ENCODE measurements at places on chromosomes 6 and 20. TPM values are rescaled to one million over a fixed set of nuclear protein-coding genes. Genes with fewer than 3 reads are reported as not detected.

The CDSN gene
- total RNA-seq, result not detected

The SIRPB1 gene
- total RNA-seq, result 1.2 TPM

The MUC22 gene
- total RNA-seq, result not detected

The LY6G5C gene
- 0.73 TPM for total RNA-seq

The DEK gene
- 64.7 TPM for total RNA-seq

The OR2B6 gene
- not detected for total RNA-seq

The FOXQ1 gene
- total RNA-seq, result 6.5 TPM

The PAX1 gene
- not detected for total RNA-seq

The SCAND1 gene
- total RNA-seq, result 78.7 TPM

The KCNQ5 gene
- 0.87 TPM for total RNA-seq

The XKR7 gene
- total RNA-seq, result under 0.01 TPM

The TTBK1 gene
- under 0.01 TPM for total RNA-seq

The GSTA3 gene
- not detected for total RNA-seq

The CRYBG1 gene
- total RNA-seq, result 15.6 TPM

The PANK2 gene
- total RNA-seq, result 62.2 TPM

The ZBTB22 gene
- 18.0 TPM for total RNA-seq

The NHSL1 gene
- 26.3 TPM for total RNA-seq

The AFG1L gene
- 5.7 TPM for total RNA-seq

The C20orf141 gene
- total RNA-seq, result not detected

The SAMD5 gene
- 2.6 TPM for total RNA-seq

The BRPF3 gene
- total RNA-seq, result 14.4 TPM

The GTF3C6 gene
- 31.6 TPM for total RNA-seq

The UNC93A gene
- not detected for total RNA-seq

The ADGRG6 gene
- total RNA-seq, result 0.33 TPM

The LAMP5 gene
- total RNA-seq, result 0.15 TPM

The RNF8 gene
- total RNA-seq, result 24.1 TPM

The ZNF391 gene
- total RNA-seq, result 1.8 TPM

The TFAP2A gene
- total RNA-seq, result under 0.01 TPM

The CUL7 gene
- 77.9 TPM for total RNA-seq

The LRRC73 gene
- total RNA-seq, result 0.50 TPM

The BIRC7 gene
- not detected for total RNA-seq

The ANKRD66 gene
- total RNA-seq, result not detected

The TMC2 gene
- not detected for total RNA-seq

The KIF16B gene
- 14.9 TPM for total RNA-seq

The C4A gene
- total RNA-seq, result 4.1 TPM

The NKAIN2 gene
- not detected for total RNA-seq

The ARMH2 gene
- not detected for total RNA-seq

The ZKSCAN4 gene
- total RNA-seq, result 8.7 TPM

The DEFB110 gene
- not detected for total RNA-seq

The TLDC2 gene
- 0.15 TPM for total RNA-seq

The PSORS1C2 gene
- not detected for total RNA-seq

The CALHM5 gene
- total RNA-seq, result 6.3 TPM

The OR12D3 gene
- not detected for total RNA-seq

The KCNG1 gene
- total RNA-seq, result 15.2 TPM

The LIME1 gene
- 9.3 TPM for total RNA-seq

The AGPAT4 gene
- total RNA-seq, result 12.9 TPM

The FILIP1 gene
- 0.29 TPM for total RNA-seq

The BPIFA1 gene
- total RNA-seq, result not detected

The TP53TG5 gene
- total RNA-seq, result 0.50 TPM

The MDFI gene
- not detected for total RNA-seq

Measured in smooth muscle cell of trachea (primary cell).